ENCODE measurements at places on chromosomes 6 and 20. TPM values are rescaled to one million over a fixed set of nuclear protein-coding genes. Genes with fewer than 3 reads are reported as not detected.
A peak's percentile ranks its signal among the peaks of the same experiment; 100 is the strongest.

Gene KCNQ5
- 6.9 TPM for total RNA-seq

DNA sequence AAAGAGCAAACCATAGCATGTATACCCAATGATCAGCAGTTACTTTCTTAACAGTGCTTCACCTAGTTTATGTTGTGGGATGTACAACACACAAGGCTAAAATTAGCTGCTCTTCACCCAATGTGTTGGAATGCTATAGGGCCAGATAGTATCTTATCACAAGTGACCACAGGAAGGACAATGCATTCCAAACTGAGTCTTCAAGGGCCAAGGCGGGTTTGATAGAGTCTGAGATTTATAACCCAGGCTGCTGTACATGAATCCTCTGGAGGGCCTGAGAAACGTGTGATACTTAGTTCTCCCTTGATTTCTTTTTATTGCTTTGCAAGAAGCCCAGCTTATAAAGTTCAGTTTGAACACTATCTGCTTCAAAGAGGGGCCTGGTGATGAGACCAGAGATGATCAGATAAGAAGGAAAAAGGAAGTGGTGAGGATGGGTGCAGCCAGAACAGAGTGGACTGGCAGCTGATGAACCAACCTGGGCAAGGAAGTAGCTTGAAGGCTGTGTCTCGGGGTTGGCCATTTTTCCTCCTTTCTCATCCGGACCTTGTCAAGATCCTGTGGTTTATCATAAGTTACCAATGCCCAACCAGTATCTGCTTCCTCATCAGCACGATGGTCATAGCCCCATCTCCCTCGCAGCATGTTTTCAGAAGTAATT, 62.2 kb upstream of the BMP2 start:
- no peak for DNase-seq

Gene ADGB
- not detected for total RNA-seq

DNA sequence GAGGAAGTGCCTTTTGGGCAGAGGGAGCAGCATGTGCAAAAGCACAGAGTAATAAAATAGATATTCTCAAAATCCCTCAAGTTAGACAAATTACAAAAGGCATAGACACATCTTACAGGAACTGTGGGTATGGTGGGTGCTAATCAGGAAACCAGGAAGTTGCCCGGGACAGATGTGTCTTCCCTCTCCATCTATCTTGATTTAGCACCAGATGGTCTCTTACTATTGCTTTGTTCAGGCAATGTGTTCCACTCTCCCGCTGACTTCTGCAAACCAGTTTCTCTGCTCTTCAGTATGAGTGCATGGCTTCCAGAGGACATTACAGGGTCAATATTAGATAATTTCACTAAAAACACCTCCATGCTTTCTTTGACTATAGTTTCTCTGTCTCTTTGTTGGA, 13.2 kb downstream of the CITED2 start:
- no peak for DNase-seq

GRCh38 chr6:149336609-149336928, 19.1 kb downstream of the TAB2 start:
- DNase-seq, result no peak

DNA sequence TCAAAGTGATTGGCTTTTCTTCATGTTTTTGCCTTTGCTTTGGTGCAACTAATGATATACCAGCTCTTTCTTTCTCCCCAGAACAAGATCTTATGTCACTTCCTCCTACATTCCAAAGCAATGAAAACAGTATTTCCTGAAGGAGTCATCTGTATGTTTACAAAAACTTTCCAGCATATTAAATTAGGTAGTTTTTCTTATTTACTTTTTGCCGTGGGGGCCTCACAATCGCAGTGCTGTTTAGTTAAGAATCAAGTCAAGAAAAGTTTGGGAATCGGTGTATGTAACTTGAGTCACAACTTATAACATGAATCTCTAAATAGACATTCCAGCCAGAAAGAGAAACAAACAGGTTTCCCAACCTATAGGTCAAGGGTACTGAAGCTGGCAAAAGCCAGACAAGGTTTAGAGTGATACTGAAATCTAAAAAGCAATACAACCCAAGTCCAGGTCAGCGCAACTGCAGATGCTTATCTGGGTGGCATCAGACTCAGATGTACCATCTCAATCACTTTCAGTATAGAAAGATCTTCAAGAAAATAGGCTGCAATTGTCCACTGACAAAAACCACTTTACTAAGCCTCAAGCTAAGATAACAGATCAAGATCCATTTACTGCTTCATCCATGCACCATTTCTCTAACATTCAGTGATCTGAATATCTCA, 63.6 kb downstream of the IPCEF1 start:
- peak; percentile 72 for DNase-seq

DNA sequence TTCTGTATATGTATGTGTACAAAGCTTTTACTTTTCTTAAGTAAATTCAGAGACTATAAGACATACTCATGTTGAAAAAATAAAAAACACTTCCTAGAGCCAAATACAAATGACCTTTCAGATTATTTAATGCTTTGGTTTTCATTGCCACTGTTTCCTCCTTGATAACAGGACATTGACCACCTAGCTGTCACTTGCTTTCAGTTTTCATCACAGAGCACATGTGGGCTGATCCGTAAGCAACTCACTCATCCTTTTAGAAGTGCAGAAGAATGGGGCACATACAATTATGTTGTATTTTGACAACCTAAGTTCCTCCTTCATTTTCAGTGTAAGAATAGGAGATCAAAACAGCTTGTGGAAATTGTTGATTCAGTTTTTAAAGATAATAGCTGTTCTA, 6.2 kb downstream of the ZBTB2 start:
- DNase-seq, result no peak

DNA sequence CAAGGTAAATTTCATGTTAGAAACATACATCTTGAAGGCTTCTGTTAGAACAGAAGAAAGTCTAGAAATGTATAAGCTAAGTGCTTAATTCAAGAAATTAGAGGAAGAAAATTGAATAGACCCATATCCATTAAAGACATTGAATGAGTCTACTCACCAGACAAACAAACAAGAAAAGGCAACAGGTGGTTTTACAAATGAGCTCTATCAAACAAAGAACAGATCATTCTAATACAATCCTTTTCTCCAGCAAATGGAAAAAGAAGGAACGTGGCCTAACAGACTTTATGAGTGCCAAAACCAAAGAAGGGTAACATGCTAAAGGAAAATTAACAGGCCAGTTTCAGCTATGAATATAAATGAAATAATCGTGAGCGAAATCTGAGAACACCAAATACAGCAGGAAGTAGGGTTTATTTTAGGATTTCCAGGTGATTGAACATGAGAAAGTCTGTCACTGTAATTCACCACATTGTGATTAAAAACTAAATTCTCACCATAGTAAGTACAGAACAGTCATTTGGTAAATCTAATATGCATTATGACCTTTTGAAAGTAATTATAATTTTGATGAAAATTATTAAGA, 22.6 kb downstream of the MTHFD1L start:
- no peak for DNase-seq

Gene PDE10A
- total RNA-seq, result 4.4 TPM

Gene ELOVL4
- 0.66 TPM for total RNA-seq

GRCh38 chr6:138577151-138577915, 78.0 kb upstream of the NHSL1 start:
- DNase-seq, result peak; percentile 29

GRCh38 chr6:3379482-3380060, 77.3 kb downstream of the SLC22A23 start:
- DNase-seq, result no peak

- no peak for DNase-seq
Observed at GRCh38 chr6:34146801-34147592, 1.1 kb upstream of the GRM4 start.

DNA sequence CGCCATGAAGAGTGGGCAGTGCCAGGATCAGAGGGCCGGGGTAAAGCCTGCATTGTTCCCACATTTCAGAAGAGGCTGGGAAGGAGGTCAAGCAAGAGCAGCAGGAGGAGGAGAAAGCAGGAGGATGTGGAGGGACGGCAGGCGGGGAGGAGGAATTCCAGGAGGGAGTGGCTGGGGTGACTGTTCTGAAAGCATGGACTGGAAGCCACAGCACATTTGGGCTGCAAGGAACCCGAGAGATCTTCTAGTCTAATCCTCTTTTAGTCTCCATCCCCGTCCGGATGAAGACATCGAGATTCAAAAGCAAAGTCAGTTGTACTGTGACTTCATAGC, 76.9 kb downstream of the FAM50B start:
- DNase-seq, result peak; percentile 16

Gene PACRG
- not detected for total RNA-seq

DNA sequence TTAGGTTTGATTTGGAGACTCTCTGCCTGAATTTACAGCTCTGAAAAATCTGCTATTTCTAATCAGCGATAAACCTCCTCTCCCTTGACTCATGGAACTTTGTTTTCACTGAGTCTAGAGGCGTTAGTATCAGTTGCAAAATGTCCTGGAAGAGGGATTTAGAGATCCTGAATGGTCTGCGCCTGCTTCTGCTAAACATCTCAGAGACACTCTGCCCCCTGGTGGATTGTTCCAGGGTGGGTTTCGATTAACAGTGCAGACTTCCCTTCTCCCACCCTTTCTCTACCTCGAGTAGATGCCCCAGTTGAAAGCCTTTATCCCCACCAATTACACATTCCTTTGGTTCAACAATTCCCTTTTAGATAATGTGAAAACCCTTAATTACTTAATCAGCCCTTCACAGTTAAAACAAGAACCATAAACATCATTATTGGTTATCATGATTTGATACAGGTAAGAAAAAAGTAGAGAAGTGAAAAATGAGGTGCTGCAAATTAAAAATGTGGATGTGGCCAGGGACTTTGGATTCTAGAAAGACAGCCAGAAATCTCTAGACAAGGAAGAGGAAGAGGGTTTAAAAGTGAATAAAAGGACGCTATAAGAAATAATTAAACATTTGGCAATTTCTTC, 5.5 kb downstream of the HTR1B start:
- DNase-seq, result peak; percentile 80

Gene CD24
- total RNA-seq, result 1.6 TPM

Gene UBE2C
- 392 TPM for total RNA-seq

Gene WFDC5
- total RNA-seq, result not detected

DNA sequence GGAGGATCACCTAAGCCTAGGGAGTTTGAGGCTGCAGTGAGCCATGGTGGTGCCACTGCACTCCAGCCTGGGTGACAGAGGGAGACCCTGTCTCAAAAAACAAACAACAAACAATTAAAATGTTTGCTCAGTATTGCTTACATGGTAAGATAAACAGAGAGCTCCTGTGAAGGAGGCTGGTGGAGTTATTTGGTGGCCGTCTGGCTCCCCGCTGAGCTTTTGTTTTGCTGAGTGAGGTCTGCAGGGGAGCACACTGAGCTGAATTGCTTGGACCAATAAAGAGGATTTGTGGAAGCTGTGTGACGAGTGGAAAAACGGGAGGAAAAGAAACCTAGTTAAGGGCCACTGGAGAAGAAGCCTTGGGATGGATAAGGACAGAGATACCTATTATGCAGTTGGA, 41.1 kb upstream of the BMP6 start:
- no peak for DNase-seq

GRCh38 chr20:53425941-53426340, 167.7 kb downstream of the ZNF217 start:
- no peak for DNase-seq

Gene GNMT
- total RNA-seq, result not detected

Gene TNFRSF21
- 35.5 TPM for total RNA-seq

- no peak for DNase-seq
Observed at GRCh38 chr20:18578581-18578980, 9.3 kb upstream of the DTD1 start.

DNA sequence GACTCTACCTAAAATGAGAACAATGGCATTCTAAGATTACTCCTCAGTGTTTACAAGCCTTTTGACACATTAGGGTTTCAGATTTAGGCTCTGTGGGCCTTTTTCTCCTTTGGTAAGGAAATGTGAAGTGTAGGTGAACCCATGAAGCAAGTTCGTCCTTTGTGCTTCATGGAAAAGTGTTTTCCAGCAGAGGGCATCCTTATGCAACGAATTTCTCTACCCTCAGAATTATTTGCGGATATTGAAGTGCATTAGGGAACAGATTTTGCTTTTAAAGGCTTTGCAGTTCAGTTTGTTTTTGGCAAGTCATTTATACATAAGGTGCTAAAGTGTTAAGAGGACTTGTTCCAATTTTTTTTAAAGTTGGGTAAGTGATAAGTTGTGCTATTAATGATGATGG, 55.7 kb upstream of the FERMT1 start:
- DNase-seq, result peak; percentile 4

DNA sequence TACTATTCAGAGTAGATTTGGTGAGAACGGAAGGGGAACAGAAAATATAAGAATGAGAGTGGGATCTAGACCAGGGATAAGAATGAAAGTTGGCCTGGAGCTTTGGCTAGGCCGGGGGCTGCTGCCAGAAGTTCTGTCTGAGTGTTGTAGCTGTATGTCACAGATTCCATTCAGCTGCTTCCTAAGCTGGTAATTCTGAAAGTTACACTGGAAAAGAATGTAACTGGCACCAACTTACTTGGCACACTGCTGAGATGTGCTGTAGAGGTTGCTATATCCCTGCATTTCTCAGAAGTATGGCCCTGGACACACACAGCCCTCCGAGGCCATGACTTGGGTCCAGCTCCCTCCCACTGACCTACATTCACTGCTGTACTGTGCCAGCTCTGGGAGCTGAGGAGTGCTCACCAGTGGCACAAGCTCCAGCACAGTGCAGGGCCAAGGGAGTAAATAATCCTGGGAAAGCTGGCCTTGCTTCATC, 25.8 kb upstream of the TMEM217 start:
- no peak for DNase-seq

- no peak for DNase-seq
Observed at GRCh38 chr6:136318676-136319075, 29.0 kb upstream of the BCLAF1 start.

- no peak for DNase-seq
Observed at GRCh38 chr6:157838718-157839430, 15.8 kb downstream of the SNX9 start.

GRCh38 chr6:72863131-72863530, 241.3 kb downstream of the KCNQ5 start:
- DNase-seq, result no peak

- DNase-seq, result no peak
Observed at GRCh38 chr6:18266523-18266912, 2.2 kb upstream of the DEK start.

DNA sequence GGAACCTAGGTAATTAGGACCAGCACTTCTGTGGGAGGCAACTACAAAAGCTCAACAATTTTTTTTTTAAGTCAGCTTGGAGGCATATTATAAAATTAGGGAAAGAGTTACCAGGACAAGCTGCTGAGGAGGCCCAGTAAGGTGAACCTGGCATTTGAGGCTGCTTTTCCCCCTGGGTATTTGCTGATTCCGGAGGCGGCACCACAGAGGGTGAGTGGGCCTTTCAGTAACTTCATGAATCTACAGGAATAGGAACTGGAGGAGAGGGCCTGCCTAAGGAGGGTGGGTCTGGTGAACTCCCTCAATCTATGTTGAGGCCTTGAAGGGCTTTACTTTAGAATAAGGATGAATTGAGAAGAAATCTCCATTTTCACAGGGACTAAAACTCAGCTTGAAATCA, 14.6 kb downstream of the TSPYL4 start:
- DNase-seq, result no peak

DNA sequence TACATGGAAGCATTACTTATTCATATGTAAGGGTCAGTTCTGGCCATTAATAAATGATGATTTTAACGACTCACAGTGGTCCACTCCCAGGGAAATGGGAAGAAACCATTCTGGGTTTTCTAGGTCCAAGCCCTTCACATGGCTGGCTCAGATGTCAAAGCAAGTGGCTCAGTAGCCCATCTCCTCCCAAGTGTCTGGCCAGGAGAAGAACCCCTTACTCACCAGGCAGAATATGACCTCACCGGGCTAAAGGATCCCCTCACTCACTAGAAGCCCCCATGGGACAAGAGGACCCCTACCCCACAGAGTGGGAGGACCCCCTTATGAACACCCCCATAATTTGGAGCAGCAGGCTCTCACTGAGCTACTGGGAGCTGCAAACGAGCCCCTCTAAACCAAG, 34.0 kb downstream of the PREX1 start:
- DNase-seq, result no peak

- DNase-seq, result no peak
Observed at GRCh38 chr6:119241111-119241465, 108.5 kb downstream of the MAN1A1 start.
